ENCODE measurements at places on chromosomes 4 and X. TPM values are rescaled to one million over a fixed set of nuclear protein-coding genes. Genes with fewer than 3 reads are reported as not detected.

DNA sequence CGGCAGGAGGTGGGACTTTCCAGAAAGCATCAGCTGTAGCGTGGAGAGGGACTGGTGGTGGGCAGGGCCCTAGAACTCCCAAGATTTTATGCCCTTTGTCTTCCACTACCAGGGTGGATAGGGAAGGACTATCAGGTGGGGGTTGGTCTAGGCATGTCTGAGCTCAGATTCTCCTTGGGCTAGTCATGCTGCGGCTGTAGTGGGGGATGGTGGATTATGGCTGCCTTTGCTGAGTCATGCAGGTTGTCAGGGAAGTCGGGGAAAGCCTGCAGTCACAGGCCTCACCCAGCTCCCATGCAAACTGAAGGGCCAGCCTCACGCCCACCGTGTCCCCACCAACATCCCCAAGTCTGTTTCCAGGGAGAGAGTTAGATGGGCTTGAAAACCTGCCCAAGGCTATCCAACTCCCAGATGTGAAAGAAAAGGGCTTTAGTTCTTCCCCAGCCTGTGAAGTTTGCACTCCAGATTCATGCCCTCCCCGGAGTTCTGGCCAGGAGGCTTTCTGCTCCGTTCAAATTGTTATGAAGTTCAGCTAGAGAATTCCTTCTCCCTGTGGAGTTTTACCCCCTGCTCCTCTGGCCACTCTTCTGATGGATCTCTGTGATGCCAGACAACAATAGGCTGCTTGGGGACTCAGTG lies 13.4 kb upstream of the MEPE start:
- H3K36me3 ChIP-seq: no peaks in the 10 kb centered on the region
- H3K4me3 ChIP-seq: no peak overlapping the region
- DNase-seq: no peak
- H3K27me3 ChIP-seq: peaks cover 3% of the 10 kb centered on the region

CPLX1 gene
- not detected for total RNA-seq

TSPAN6 gene
- 50.8 TPM for total RNA-seq

TRIM60 gene
- total RNA-seq: not detected

TMPRSS11B gene
- total RNA-seq: not detected

DNA sequence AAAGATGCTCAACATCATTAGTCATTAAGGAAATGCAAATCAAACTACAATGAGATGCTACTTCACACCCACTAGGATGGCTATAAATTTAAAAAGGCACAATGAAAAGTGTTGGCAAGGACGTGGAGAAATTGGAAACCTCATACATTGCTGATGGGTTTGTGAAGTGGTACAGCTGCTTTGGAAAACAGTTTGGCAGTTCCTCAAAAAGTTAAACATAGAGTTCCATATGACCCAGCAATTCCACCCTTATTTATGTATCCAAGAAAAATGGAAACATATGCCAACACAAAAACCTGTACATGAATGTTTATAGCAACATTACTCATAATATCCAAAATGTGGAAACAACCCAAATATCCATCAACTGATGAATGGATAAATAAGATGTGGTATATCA lies 101.3 kb upstream of the MAGEB10 start:
- H3K27ac ChIP-seq: no peak overlapping the region
- H3K4me1 ChIP-seq: no peaks in the 10 kb centered on the region
- no peaks in the 10 kb centered on the region for H3K27me3 ChIP-seq
- no peak for DNase-seq
- H3K36me3 ChIP-seq: no peaks in the 10 kb centered on the region

DNA sequence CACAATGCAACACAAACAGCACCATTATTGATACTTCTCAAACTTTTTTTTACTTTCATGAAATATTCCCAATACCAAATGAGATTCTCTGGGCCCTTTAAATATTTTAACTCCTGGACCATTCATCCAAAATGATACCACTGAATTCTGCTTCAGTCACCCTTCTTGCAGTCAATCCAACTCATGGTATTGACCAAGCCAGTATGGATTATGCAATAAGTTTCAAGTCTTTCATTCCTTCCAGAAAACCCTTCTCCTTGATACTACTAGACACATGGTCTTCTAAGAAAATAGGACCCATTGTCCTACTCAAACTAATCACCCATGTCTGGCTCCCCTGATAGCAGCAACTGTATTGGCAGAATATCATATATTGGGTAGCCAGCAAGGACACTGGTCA lies 23.0 kb downstream of the ZNF721 start:
- no peak overlapping the region for H3K4me3 ChIP-seq
- no peak overlapping the region for H3K27ac ChIP-seq
- H3K36me3 ChIP-seq: peaks cover 14% of the 10 kb centered on the region

CNGA1 gene
- not detected for total RNA-seq

DNA sequence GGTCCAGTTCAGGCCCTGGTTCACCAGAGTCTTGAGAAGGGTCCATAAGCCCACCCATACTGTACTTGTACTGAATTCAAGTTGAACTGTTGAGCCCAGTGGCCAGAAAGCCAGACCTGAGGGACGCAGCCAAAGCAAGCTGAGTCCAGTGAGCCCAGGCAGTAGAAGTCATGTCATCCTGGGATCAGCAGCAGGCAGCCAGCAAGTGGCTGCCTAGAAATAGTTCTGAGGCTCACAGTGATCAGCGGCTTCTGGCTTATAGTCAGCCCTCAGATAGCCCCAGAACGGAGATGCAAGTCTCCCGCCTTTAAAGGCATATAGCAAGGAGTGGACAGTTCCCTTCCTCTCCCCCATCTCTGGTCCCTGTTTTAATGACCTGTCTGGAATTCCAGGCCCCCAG lies 347.1 kb downstream of the FBXW7 start:
- no peak for DNase-seq
- H3K4me1 ChIP-seq: no peaks in the 10 kb centered on the region
- no peak overlapping the region for H3K27ac ChIP-seq
- H3K27me3 ChIP-seq: peaks cover 7% of the 10 kb centered on the region

RADX gene
- total RNA-seq: not detected

MAGEA8 gene
- not detected for total RNA-seq

- DNase-seq: no peak
- no peaks in the 10 kb centered on the region for H3K4me1 ChIP-seq
- H3K27ac ChIP-seq: no peak overlapping the region
- H3K36me3 ChIP-seq: no peaks in the 10 kb centered on the region
- H3K4me3 ChIP-seq: no peak overlapping the region
- H3K27me3 ChIP-seq: peaks cover 32% of the 10 kb centered on the region
Observed at GRCh38 chr4:172975651-172976229, 192.9 kb upstream of the GALNT7 start.

DNA sequence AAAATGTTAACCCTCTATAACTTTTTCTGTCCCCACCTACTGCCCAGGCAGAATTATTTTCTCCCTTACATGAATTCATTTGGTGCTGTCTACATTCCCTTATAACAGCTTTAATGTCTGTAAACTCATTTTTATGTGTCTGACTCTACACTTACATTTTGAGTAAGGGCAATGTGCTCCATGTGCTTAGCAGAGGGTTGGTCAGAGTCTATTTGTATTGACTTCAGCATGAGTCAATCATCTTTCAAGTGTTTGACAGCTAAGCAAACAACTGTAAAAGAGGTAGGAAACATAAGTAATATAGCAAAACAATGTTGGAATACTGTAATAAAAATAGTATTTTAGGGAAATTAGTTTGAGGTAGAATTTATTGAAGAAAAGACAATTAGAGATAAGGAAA lies 6.3 kb downstream of the IL15 start:
- peaks cover 40% of the 10 kb centered on the region for H3K4me1 ChIP-seq
- no peak overlapping the region for H3K4me3 ChIP-seq
- DNase-seq: no peak
- no peak overlapping the region for H3K27ac ChIP-seq
- no peaks in the 10 kb centered on the region for H3K36me3 ChIP-seq
- H3K27me3 ChIP-seq: no peaks in the 10 kb centered on the region

GRCh38 chr4:3174371-3175338 lies 74.3 kb upstream of the MSANTD1 start:
- no peaks in the 10 kb centered on the region for H3K4me1 ChIP-seq
- H3K4me3 ChIP-seq: no peak overlapping the region
- no peak overlapping the region for H3K27ac ChIP-seq
- peaks cover 51% of the 10 kb centered on the region for H3K36me3 ChIP-seq

TLR10 gene
- not detected for total RNA-seq

DNA sequence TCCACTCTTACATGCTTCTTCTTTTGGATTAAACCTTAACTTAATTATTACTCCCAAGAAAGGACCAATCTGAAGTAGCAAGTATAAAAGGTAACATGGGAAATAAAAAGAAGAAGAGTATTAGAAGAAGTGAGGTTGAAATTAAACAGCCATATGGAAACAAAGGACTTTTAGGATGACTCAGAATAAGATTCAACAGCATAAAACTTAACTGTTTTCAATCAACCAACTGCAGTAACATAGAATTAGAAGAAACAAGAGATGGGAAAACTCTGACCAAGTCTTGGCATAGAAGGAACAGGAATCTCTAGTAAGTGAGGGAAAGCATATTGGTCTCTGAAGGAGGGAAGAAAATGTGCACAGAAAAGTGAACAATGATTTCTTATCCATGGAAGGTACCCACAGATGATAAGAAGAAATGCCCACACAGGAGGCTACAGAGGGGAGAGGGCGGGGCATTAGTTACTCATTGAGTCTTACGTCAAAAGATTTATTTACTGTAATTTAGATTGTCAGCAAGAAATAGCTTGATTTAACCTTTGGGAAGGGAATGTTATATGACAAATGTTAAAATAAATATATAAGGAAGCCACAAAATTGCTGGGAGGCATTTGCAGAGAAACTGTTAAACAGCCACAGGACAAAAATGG lies 177.3 kb downstream of the BANK1 start:
- no peak overlapping the region for H3K4me3 ChIP-seq
- H3K36me3 ChIP-seq: no peaks in the 10 kb centered on the region
- H3K27ac ChIP-seq: peak overlapping the region; percentile 69
- H3K4me1 ChIP-seq: peaks cover 20% of the 10 kb centered on the region

UGT2A3 gene
- total RNA-seq: not detected

DNA sequence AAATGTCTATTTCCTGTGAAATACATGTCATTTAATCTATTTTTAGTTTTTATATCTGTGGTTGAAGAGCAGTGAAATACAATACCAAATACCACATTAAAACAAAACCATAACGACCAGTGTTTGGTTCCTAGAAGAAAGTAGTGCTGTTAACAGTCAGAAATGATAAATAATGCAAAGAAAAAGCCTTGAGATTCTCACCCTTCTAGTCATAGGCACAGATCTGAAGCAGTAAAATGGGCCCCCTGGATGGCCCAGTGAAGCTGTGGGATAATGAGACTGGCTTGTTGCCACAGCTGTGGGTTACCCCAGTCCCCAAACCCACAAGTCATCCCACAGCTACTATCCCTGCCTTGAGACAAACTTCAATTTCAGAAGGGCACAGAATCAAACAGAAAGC lies 137.3 kb upstream of the RPL34 start:
- no peaks in the 10 kb centered on the region for H3K27me3 ChIP-seq

DNA sequence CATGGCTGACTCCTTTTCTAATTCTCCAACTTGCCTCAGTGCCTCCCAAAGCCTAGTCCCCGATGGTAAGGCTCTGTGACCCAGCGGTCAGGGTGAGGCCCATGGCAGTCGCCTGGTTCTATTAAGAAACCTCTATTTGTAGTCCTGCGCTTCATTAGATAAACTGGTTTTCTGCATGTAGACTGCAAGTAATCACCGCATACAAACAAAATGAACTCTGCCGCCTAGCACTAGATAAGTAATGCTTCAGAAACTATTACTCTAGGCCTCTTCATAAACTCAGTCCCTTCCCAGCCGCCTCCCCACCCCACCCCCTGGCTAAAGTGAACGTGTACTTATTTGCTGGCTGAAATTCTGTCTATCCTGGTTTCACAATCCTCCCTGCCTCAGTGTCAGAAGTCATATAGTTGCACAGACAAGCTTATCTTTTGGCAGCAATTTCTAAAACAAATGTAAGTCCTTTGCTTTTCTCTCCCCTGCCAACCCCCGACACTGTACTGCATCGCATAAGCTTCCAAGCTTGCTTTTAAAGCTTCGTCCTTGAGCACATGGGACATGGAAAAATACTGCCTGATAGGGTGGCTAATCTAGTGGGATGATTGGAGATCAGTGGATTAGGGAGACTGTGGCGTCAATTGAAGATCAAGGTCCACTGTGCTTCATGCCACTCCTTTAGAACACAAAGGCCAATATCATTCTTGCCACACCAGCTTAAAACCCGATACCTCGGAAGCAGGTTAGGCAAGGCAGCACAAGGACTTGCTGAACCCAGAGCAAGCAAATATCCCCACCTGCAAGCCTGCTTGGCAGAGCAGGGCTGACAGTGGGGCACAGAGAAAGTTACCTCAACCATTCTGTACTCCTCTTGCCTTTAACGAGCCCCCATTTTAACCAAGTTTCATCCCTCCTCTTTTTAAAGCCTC lies 125.8 kb downstream of the IRF2 start:
- H3K27me3 ChIP-seq: no peaks in the 10 kb centered on the region
- H3K4me1 ChIP-seq: peaks cover 11% of the 10 kb centered on the region
- DNase-seq: no peak
- H3K4me3 ChIP-seq: no peak overlapping the region

ZNF732 gene
- 0.31 TPM for total RNA-seq

FGF16 gene
- total RNA-seq: not detected

DNA sequence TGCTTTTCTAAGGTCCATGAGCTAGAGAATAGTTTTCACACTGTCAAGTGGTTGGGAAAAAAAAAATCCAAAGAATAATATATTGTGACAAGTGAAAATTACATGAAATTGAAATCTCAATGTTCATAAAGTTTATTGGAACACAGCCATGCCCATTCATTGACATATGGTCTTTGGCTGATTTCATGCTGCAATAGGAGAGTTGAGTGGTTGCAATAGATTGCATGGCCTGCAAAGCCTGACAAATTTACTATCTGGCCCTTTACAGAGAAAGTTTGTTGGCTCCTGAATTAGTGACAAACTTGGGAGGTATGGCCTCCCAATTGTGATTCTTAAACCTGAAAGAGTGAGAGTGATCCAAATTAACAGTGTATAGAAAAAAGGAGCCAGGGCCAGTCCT lies 115.5 kb upstream of the FAM9C start:
- H3K4me1 ChIP-seq: peaks cover 46% of the 10 kb centered on the region
- no peaks in the 10 kb centered on the region for H3K27me3 ChIP-seq
- no peak for DNase-seq

- peaks cover 5% of the 10 kb centered on the region for H3K36me3 ChIP-seq
- H3K4me1 ChIP-seq: no peaks in the 10 kb centered on the region
- DNase-seq: no peak
- no peak overlapping the region for H3K4me3 ChIP-seq
Observed at GRCh38 chr4:66108898-66109297, 438.6 kb upstream of the EPHA5 start.

NAAA gene
- total RNA-seq: 15.0 TPM
